Naive thymus-derived CD4-positive, alpha-beta T cell (primary cell): ENCODE measurements at places on chromosomes 3 and 15. TPM values are rescaled to one million over a fixed set of nuclear protein-coding genes. Genes with fewer than 3 reads are reported as not detected.

The ZNF80 gene
- polyA plus RNA-seq, result 0.35 TPM

The SUCNR1 gene
- polyA plus RNA-seq, result not detected

The REC114 gene
- polyA plus RNA-seq, result not detected

The TMEM212 gene
- not detected for polyA plus RNA-seq

The ZKSCAN7 gene
- polyA plus RNA-seq, result 2.1 TPM

The FANCD2OS gene
- not detected for polyA plus RNA-seq

GRCh38 chr3:99498550-99499234 is 139.7 kb upstream of the COL8A1 start:
- no peaks in the 10 kb centered on the region for H3K36me3 ChIP-seq
- DNase-seq, result no peak
- no peak overlapping the region for H3K4me3 ChIP-seq

DNA sequence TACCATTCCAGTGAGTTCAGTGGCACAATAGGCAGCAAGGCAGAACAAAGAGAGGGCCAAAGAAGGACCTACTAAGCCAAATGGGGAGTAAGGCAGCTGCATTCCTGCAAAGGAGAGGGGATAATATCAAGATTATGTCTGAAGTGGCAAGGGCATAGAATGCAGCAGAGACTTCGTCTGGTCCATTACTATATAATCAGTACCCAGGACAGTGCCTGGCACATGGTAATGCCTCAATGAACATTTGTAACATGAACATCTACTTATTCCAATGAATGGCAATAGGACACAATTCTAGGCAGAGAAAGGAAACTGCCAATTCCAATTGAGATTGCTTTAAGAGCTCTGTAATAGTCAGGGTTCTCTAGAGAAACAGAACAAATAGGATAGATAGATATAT is 82.1 kb upstream of the STAC start:
- no peaks in the 10 kb centered on the region for H3K27me3 ChIP-seq
- no peak overlapping the region for H3K4me3 ChIP-seq
- no peaks in the 10 kb centered on the region for H3K4me1 ChIP-seq

GRCh38 chr15:75203908-75204263 is 2.2 kb downstream of the C15orf39 start:
- H3K36me3 ChIP-seq, result no peaks in the 10 kb centered on the region
- peaks cover 26% of the 10 kb centered on the region for H3K4me1 ChIP-seq
- H3K4me3 ChIP-seq, result peak overlapping the region; percentile 73
- no peak for DNase-seq
- no peaks in the 10 kb centered on the region for H3K27me3 ChIP-seq
- peak overlapping the region; percentile 92 for H3K27ac ChIP-seq

GRCh38 chr3:64244011-64244942 is 19.0 kb upstream of the PRICKLE2 start:
- H3K27ac ChIP-seq, result no peak overlapping the region
- H3K27me3 ChIP-seq, result no peaks in the 10 kb centered on the region
- no peaks in the 10 kb centered on the region for H3K36me3 ChIP-seq
- H3K4me1 ChIP-seq, result no peaks in the 10 kb centered on the region
- no peak overlapping the region for H3K4me3 ChIP-seq
- no peak for DNase-seq
